ENCODE measurements at places on chromosomes 11 and 22.

GRCh38 chr11:11105361-11105760 is 247.5 kb upstream of the ZBED5 start:
- no peak for DNase-seq

DNA sequence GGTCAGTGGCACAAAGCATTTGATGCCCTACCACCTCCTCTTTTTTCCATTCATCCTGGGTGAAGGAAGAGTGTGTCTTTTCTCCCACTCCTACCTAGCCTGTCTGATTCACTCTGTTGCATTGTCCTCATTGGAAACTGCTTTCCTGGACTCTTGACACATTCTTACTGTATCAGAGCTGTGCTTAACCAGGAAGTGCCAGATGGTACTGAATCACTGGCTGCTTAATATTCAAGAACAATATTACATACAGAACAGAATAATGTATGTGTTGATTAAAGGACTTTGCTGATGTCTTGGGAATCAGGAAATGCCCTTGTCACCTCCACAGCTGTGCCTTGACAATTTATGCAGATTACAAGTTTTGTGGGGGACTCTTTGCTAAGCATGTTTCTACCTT is 44.4 kb downstream of the SVIP start:
- DNase-seq: no peak

DNA sequence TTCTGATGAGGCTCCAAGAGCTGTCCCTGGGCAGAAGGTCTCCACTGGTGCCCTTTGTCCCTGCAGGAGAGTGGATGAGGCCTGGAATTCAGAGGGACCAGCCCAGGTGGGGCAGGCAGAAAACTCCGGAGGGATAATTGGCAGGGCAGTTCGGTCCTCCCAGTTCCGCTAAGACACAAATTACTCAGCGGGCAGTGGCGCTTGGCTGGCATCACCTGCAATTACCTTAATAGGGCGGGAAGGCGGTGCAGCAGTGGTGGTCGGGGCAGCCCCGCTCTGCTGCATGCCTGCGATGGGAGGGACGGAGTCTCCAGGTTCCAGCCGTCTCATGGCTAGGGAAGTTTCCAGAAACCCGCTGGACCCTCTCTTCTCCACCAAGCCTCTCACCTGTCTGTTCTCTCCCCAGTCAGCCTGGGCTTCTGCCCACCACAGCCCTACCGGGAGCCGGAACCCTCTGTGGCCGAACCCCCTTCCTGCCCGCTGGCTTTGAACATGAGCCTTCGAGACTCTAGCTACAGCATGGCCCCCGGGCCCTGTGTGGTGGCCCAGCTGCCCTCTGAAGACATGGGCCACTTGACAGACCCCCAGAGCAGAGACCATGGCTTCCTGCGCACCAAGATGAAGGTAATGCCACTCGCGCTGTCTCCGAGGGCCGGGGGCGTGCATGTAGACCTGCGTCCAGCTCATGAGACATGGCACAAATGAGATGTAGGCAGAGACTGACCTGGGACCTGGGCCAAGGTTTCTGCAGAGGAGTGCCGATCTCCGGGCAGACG is 7.0 kb downstream of the OVOL1 start:
- no peak for DNase-seq

- no peak for DNase-seq
These were observed 41.6 kb downstream of the EIF3F start for GRCh38 chr11:8028766-8029165.

- no peak for DNase-seq
These were observed 2.3 kb downstream of the SIK2 start for GRCh38 chr11:111604392-111605009.

DNA sequence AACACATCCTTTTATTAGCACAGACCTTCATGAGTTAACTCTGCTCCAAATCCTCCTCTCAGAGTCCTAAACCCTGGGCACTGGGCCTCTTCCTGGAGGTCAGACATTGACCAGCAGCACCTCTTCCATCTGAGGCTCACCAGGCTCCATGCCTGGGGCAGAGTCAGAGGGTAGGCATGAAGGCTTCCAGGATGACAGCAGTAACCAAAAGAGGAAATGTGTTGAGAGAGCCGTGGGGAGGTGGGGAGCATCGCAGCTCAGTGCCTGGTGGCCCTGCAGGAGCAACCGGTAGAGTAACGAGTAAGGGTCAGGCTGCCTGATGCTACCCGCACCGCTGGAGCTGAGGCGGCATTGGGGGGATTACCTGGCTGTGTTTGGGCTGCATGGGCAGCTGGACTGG is 9.4 kb upstream of the NAV2 start:
- DNase-seq: no peak

GRCh38 chr11:104041792-104042191 is 5.4 kb downstream of the DDI1 start:
- no peak for DNase-seq

DNA sequence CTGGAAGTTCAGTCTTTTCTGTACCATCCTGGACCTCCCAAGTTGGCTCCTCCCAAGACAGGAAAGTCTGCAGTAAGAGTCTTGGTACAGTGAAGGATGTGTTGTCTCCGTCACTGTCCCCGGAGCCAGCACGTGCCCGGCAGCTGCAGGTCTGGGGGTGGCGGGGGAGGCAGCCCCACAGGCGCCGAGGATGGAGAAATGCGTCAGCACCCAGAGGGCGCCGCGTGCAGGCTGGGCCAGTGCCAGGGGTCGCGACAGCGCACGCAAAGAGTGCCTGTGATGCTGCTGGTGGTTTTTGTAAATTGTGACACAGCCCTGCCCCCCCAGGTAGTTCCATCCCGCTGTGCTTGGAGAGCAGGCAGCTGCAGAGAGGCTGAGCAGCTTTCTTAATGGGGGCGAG is 1200.5 kb downstream of the BRD1 start:
- no peak for DNase-seq

GRCh38 chr11:64051297-64051696 is 15.6 kb downstream of the FLRT1 start:
- no peak for DNase-seq

DNA sequence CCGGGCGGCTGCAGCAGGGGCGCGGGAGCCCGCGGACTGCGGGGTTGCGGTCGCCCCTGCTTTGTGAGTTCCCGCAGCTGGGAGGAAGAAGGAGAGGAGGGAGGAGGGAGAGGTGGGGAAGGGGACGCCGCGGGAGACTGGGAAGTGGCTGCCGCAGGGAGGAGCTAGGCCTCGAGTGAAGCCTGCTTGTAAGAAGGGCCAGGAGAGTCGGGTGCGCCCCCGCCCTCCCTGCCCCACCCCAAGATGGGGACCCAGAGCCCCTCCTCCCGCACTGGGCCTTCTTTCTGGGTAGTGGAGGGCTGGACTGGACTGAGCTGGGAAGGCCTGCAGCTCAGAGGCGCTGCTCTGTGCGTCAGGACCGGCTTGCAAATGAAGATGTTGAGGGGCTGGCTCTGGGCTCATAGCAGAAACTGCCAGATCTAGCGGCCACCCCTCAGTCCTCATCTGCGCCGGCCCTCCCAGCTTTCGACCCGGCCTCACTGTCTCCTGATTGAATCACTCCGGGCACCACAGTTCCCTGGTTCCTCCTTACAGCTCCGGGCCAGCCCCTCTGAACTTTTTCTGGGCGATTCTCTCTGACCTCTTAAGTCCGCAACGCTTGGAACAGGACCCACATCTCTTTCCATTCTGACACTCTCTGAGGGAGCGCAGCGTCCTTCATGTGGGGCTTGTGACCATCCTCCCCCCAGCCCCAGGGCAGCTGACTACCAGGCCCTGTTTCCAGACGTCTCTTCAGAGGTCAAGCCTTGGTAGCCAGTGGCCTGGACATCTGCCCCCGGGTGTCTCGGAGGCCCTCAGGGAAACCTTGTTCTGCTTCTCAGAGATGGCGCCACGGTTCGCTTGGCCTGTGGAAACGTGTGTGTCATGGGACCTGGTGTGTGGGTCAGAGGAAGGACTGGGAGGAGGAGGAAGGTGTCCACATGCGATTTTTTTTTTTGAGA is 21.9 kb downstream of the SERPINH1 start:
- DNase-seq: peak; percentile 9

DNA sequence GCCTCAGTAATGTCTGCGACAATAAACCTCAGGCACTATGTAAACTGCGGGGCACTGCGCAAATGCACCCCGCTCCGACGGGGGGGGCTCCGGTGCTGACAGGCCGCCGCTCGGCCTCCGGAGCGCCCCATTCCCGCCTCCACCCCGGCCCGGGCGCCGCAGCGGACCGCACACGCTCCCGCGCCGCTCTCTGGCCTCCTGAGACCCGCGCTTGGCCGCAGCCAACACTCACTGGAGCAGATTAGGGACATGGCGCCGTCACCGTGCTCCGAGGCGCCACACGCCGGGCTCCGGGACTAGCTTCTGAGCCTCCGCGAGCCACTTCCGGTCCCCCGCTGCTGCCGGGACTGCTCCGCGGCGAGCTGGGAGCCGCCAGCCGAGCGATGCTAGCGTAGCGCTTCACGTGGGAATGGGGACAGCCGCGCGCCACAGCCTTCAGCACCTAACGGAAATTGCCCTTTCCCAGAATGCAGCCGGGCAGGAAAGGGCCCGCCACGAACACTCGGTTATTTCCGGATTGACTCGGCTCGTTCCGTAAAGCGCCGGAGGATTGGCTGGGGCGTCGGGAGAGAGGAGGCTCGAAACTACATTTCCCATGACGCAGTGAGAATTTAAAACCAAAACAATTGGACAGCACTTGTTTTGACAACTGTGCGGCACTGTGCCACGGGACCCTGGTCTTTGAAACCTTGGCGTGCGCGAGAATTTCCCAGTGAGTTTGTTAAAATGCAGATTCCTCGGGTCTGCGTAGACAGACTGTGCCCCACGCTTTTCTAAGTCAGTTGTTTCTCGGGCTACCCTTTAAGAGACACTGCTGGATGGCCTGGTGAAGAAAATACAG is at the start of gene PRPF19:
Gene PRPF19, minus strand, starts transcription at position 454 of the 841 bp plus-strand sequence. Its CDS starts 203 bp downstream, at position 251.
- peak; percentile 99 for DNase-seq

DNA sequence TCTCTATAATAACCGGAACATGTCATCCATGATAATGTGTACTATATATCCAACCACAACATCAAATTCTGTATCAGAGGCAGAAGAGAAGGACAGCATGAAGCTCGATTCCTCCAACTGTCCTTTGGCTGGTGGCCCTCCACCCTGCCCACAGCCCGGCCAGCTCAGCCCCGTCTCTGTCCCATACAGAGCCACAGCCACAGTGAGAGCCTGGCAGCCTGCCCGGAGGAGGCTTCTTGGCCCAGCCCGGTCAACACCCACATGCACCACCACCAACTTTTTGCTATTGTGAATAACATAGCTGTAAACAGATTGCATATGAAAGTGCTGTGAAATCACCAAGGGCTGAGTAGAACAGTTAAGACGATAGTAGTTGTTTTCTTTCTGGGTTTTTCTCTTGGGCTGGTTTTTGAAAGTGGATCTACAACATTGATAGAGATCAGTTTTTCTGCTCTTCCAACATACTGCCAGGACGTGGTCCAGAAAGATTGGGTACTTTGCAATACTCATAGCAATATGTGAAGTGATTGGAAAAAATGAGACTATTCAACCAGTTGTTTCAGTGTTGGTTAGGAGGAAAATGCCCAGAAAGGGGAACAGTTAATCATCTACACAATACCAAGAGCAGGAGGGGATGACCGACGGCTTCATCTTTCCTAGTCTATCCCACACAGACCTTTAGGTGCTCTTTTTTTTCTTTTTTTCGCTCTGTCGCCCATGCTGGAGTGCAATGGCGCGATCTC is 6.9 kb upstream of the TUBA8 start:
- peak; percentile 34 for DNase-seq

- DNase-seq: no peak
These were observed 5.3 kb upstream of the TMEM123 start for GRCh38 chr11:102457865-102458264.

GRCh38 chr22:22705328-22706100 is 61.1 kb downstream of the GGTLC2 start:
- DNase-seq: no peak

- no peak for DNase-seq
These were observed 2.8 kb downstream of the NECTIN1 start for GRCh38 chr11:119726150-119726553.

- DNase-seq: no peak
These were observed 7.5 kb upstream of the B3GNT6 start for GRCh38 chr11:77026743-77027142.

GRCh38 chr11:63289658-63290057 is 46.3 kb upstream of the SLC22A25 start:
- DNase-seq: no peak

DNA sequence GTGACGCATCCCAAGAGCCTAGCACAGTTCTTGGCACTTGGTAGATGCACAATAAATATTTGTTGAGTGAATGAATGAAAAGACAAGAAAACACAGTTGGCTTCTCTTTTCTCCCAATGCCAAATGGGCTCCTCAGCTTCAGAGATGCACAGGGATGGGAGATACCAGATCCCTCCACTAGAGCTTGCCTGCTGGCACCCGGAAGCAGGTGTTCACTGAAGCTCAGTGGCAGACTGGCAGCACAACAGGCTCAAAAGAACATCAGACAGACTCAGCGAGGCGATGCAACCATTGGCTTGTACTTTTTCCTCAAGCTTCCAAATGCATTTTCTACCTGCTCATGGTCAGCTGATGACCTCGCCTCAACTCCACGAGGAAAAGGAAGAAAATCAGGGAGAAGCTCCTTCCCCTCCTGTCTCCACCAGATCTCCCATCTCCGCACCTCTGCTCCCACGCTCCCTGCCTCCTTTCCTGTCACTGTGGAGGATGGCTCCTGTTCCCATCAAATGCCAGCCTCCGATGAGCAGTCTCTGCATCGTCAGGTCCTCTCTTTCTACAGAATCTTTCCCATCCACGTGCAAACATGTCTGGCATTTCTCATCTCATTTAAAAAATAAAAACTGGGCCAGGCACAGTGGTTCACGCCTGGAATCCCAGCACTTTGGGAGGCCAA is 5.8 kb downstream of the RAPSN start:
- no peak for DNase-seq

- DNase-seq: no peak
These were observed 942.3 kb downstream of the LRRC4C start for GRCh38 chr11:40517122-40517521.

DNA sequence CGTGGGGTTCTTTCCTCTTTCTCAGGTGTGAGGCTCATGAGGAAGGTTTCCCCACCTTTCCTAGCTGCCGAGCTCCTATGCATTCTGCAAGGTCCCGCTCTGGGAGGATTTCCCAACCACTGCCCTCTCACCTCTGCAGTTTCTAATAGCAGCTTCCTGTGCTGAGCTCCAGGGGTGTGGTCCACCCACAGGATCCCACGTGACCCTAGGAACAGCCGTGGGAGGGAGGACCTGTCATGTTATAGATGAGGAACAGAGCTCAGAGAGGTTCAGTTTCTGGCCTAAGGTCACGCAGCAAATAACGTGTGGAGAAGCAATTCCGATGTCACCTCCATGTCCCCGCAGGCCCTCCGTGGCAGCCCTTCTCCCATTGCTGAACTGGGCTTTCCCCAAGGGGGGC is 38.5 kb downstream of the FLRT1 start:
- peak; percentile 48 for DNase-seq

Measured in activated naive CD4-positive, alpha-beta T cell treated with Interleukin-2 at 50 U/mL for 16 hours (primary cell).